GM23338 (cell line): ENCODE measurements at places on chromosomes 2 and 18. TPM values are rescaled to one million over a fixed set of nuclear protein-coding genes. Genes with fewer than 3 reads are reported as not detected.

GRCh38 chr18:62346333-62347088 lies 21.4 kb downstream of the TNFRSF11A start:
- DNase-seq: peak; percentile 47

DNA sequence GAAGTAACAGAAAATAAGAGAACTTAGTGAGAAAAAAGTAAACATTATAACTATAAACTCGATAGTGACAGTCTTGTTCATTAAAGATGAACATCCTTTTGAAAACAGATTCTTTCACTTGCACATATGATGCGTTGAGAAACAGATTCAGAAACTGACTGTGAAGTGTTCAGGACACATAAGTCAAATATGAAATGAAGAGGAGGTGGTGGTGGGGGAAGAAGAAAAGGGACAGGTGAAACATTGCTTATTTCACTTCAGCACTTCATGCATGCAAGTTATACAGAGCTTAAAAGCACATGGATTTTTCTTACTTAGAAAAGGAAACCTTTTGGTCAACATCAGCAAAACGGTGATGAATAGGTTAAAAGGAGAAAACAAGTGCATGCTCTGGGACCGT lies 42.5 kb downstream of the STAT4 start:
- no peak for DNase-seq

- no peak for DNase-seq
These were observed 274.5 kb downstream of the MYCN start for GRCh38 chr2:16214861-16215260.

GRCh38 chr2:235085476-235085875 lies 133.7 kb downstream of the SH3BP4 start:
- no peak for DNase-seq

- DNase-seq: peak; percentile 89
These were observed 10.2 kb upstream of the THNSL2 start for GRCh38 chr2:88159955-88160415.

DNA sequence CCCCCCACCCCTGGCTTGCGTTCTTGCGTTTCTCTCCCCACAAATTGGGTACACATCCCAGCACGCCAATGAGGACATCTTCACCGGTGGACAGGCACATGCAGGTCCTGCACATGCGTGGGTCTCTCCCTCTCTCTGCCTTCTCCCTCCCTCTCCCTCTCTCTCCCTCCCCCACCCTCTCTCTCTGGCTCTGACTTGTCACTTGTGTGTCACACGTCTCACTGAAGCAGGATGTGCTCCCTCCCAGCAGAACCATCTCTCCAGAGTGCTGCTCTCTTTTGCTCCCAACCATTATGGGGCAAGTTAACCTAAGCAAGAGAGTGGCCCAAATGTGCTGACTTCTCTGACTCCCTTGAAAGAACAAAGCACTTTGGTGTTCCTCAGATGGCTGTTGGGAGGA lies 120.8 kb upstream of the CAB39 start:
- no peak for DNase-seq

Gene UPP2
- not detected in 2 replicates for polyA plus RNA-seq

Gene CYP27C1
- polyA plus RNA-seq: 1.1 and 1.8 TPM in 2 replicates

Gene SOCS6
- polyA plus RNA-seq: 4.4 and 4.6 TPM in 2 replicates

Gene ELAC1
- 2.8 and 3.4 TPM in 2 replicates for polyA plus RNA-seq

Gene FAM124B
- polyA plus RNA-seq: 2.9 and 3.0 TPM in 2 replicates

Gene DUSP28
- polyA plus RNA-seq: 4.3 and 4.8 TPM in 2 replicates
